ENCODE measurements at places on chromosomes 5 and 9.

GRCh38 chr9:95078939-95079338 is 238.6 kb downstream of the FANCC start:
- no peak for DNase-seq

DNA sequence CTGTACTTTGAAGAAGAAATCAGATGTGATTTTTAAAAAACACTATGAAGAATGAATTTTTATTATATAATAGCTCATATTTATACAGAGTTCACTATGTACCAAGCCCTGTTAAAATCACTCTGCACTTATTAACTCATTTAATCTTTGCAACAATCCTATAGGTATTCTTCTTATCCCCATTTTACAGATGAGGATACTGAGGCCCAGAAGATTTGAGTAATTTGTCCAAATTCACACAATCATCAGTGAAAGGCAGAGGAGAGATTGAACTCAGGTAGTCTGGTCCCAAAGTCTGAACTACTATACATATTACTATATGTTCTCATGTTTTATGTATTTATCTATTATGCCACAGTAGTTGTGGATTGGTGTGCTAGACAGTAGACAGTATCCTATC is 16.1 kb downstream of the PLAC8L1 start:
- no peak for DNase-seq

- DNase-seq = no peak
These were observed 272.1 kb upstream of the CCNG1 start for GRCh38 chr5:163165277-163165676.

DNA sequence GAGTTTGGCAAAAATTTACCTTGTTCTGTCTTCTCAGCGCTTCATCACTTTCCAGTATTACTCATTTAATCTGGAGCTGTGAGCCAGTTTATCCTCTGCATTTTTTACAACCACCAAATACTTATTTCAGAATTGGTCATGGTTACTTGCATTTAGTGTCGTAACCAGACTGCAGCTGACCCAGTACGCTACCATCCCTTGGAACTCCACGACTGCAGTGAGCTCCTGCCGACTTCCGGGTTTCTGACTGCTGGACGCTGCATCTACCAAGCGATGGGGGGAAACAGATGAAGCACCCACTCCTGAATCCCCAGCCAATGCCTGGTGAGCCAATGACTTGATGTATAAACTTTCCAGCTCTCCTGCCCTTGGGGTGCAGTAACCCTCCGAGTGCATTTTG is 174.4 kb upstream of the PRLR start:
- DNase-seq = no peak

DNA sequence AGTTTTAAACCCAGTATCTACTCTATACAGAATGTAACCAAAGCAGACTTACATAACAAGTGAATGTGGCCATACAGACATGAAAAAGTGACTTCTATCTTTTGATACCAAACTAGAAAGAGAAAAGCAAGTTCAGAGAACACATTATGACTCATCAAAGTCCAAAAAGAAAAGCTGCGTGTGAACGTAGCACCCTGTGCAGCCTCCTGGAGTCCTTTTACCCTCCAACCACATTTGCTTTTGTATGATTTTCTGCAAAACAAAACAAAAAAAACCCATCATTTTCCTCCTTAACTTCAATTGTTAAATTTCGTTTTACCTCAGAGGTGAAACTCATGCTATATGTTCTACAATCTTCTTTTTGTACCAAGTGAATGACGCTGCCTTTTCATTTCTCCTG is 2.8 kb upstream of the SMARCA2 start:
- no peak for DNase-seq

DNA sequence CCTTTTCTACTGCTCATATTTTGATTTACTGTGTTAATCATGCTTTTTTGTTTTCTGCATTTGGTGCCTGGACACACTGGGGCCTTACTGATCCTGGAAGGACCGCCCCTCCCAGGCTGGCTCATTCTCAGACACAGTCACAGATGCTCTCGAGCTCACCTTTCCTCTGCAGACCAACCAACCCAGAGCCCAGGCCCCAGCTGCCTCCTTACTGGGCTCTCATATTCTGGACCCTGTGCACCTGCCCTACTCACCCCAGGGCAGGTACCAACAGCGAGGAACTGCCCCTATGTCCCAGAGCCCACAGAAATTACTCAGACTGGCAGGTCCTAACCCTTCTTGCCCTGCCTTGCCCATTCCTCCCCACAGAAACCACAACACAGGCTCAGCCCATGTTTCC is 6.6 kb upstream of the OR2V2 start:
- no peak for DNase-seq

- DNase-seq = no peak
These were observed 117.7 kb upstream of the GNA14 start for GRCh38 chr9:77765781-77766259.
